ENCODE measurements at places on chromosomes 1 and 21.
A peak's percentile ranks its signal among the peaks of the same experiment; 100 is the strongest.

DNA sequence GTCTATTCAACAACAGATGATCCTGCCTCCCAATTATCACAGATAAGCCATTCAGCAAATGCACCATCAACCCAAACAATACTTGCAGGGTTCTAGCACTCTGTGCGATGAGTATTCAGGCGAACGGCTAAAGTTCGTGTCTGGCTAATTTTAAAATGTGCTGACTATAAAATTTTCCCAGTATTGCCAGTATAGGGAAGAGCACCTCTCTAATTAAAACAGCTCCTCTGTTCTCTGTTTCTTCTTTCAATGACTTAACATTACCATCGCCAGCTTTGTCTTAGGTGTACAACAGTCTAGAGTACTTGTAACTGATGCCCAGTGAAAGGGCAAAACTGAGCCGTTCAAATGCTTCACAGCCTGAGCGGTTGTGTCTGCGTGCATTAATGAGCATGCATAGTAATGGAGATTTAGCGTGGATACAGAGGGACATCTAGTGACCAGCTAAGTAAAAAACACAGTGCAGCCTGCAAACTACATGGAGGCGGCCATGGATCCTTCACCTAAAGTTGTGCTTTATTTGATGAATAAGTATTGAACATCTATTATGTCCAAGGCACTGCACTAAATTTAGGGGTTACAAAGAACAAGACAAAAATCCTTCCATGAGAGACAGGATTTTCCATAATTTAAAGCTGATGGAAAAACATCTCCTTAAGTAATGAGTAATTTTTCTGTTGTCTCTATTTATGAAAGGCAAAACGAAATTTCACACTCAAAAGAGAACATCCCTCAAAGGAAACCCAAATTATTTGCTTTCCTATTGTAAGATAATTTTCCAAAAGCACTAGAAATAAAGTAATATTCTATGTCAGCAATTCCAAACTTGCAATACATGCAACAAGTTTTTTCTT lies 120.0 kb downstream of the SETD4 start:
- no peak for DNase-seq

GRCh38 chr1:185512442-185512841 lies 195.4 kb upstream of the IVNS1ABP start:
- no peak for DNase-seq

GRCh38 chr1:63127376-63127775 lies 195.0 kb upstream of the FOXD3 start:
- DNase-seq: no peak

GRCh38 chr1:160353223-160353622 lies 10.0 kb downstream of the NCSTN start:
- no peak for DNase-seq

DNA sequence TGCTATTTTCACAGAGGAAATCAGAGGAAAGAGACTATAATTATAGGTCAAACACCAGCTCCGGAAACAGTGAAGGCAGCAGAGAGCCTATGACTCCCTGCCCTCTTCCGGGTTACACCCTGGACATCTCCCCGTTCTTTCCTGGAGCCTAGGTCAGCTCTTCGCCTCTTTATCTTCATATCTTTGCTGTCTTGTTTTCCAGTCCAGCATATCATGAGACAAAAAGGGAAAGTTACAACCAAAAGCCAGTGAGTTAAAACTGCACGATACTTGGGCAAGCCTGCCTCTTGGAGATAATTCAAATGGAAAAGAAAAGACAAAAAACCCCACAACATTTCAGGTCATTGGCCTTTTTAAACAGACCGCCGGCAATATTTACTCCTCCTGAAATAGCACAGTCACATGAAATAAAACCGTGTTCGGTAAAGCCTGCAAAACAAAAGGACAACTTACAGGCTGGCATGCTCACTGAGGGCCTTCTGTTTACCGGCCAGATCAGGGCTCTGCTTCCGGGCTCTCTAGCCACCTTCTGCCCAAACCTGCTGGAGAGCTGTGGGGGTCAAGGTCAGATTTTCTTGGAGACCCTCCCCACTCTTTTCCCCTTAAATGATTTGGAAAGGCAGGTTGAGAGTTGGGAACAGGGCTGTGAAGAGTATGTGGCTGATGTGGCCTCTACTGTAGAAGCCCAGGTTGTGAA lies 42.8 kb upstream of the PPP2R5A start:
- DNase-seq: no peak

DNA sequence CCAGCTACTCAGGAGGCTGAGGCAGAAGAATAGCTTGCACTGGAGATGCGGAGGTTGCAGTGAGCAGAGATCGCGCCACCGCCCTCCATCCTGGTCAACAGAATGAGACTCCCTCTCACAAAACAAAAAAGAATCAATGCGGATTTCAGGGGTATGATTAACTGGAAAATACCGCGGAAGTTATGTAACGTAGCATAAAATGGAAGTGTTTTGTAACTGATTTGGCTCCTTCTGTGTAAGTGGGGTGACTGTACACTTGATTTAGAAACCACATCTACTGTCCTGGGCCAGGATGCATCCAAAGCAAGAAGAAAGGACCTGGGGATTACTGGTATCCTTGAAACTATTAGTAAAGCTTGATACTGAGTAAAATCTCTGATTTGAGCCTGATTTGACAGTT lies 3.1 kb upstream of the VAMP4 start:
- no peak for DNase-seq

DNA sequence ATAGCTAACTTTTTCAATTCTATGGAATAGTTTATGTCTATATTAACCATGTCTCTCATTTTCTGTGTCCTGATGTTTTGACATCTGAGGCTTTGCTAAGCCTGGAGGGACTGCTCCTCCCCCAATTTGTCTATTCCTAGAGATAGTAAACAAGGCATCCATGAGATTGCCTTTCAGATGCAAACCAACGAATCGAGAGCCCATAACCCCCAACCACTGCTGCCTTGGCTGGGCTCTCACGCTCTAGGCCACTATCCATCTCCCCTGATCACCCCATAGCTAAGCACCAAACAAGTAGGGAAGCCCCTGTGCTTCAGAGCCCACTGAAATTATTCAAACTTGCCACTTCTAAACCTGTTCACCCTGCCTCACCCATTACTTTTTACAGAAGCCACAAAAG lies 437.7 kb downstream of the SETD4 start:
- no peak for DNase-seq

- peak; percentile 43 for DNase-seq
Observed at GRCh38 chr1:111199329-111199728, 1.1 kb downstream of the DENND2D start.

GRCh38 chr1:23699280-23700179 lies 7.9 kb downstream of the RPL11 start:
- DNase-seq: peak; percentile 55

DNA sequence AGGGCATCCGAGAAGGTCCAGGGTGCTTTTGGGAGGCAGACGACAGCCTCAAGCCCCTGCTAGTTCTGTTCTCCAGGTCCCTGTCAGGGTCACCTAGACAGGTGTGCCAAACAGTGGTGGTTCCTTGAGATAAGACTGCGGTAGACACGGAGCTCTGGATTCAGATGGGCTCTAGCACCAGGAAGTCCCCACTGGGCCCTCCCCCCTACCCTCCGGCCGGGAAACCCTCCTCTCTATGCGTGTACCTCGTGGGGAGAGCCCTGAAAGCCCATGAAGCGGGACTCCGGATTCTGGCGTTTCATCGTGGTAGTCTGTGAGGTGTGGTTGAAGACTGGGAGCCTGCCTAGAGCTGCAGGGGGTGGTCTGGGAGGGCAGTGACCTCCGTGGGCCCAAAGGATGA lies 2.1 kb upstream of the KCNA2 start:
- no peak for DNase-seq

DNA sequence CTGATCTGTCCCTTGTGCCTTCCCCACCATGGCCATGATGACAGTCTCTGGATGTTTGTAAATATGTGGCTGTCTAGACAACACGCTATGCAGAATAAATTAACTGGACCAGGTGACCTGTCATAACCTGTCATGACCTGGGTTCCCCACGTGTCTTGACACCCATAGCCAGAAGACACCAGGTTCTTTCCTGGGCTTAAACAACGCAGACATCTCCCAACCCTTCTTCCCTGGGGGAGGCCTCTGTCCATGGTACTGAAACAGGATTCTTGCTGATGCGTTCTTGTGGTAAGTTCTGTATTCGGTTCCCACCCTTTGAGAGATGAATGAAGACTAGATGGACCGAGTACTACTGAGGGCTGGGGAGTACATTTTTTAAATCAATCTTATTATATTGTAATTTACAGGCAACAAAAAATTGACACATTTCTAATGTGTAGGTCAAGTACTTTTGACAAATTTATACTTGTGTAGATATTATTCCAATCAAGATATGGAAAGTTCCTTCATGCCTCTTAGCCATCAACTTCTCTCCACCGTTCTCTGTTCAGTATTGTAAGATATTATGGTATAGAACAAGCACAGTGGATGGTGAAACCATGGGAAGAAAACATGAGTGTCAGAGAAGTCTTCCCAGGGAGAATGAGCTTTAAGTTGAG lies 738.8 kb downstream of the PTPRU start:
- DNase-seq: no peak

- DNase-seq: no peak
Observed at GRCh38 chr1:32291145-32291707, 657 bp upstream of the HDAC1 start.

DNA sequence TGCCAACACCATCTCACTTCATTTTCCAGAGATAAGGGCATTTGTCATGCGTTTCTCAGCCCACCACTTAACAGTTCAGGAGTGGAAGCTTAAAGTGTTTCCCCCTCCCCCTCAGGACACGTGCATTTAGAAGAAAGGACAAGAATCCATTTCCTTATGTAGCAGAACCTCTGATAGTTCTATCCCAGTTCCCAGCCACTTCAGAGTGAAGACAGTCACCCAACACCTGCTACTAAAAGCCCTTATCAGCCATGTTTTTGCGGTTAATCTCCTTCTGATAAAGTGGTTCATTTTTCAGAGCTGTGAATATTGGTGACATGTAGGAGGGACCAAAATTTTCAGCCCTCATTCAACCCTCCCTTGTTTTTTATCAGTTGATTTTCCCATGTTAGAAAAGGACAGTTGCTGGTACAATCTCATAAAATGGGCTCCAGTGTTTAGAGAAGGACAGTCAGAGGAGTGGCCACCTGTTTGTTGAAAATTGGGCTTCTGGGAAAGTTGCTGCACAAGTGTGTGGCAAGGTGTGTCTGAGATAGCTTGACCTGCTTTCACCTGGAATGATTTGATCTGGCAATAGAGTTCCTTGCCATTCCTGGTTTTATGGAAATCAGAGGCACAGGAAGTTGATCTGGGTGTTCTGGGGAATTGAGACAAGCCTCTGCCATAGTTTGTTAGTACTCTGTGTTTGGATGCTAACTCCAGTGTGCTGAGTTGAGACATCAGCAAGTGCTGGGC lies 114.0 kb downstream of the PPP1R12B start:
- no peak for DNase-seq

DNA sequence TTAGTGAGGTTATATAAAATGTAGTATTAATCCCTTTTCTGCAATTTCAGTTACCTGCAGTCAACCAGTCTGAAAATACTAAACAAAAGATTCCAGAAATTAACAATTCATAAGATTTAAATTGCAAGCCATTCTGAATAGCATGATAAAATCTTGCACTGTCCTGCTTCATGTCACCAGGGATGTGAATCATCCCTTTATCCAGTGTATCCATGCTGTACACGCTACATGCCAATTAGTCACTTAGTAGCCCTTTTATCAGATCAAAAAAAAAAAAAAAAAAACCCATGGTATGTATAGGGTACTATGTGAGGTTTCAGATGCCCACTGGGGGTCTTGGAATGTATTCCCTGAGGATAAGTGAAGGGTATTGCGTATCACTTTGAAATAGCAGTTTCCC lies 191.3 kb upstream of the HP1BP3 start:
- no peak for DNase-seq

GRCh38 chr21:41895643-41896493 lies 16.7 kb upstream of the PRDM15 start:
- DNase-seq: peak; percentile 58

DNA sequence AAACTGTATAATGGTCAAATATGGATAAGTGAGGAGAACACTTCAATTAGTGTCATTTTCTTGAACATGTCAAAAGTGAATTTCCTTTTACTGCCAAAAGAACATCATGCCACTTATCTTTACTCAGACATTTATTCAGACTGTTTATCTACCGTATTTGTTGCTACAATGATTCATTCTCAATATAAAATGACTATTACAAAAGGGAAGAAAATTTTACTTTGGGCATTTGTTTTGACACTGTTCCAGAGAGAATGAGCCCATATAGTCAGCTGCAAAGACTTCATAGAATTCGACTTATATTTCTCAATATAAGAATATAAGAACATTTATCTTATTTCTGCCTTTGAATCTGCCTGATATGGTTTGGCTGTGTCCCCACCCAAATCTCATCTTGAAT lies 1699.1 kb downstream of the BRINP3 start:
- DNase-seq: no peak

GRCh38 chr1:228979774-228980173 lies 244.5 kb downstream of the RHOU start:
- no peak for DNase-seq

GRCh38 chr1:12547586-12548225 lies 70.3 kb downstream of the DHRS3 start:
- no peak for DNase-seq

GRCh38 chr1:196875935-196876334 lies 11.9 kb upstream of the CFHR4 start:
- no peak for DNase-seq
